ENCODE measurements at places on chromosomes 3 and 15.

DNA sequence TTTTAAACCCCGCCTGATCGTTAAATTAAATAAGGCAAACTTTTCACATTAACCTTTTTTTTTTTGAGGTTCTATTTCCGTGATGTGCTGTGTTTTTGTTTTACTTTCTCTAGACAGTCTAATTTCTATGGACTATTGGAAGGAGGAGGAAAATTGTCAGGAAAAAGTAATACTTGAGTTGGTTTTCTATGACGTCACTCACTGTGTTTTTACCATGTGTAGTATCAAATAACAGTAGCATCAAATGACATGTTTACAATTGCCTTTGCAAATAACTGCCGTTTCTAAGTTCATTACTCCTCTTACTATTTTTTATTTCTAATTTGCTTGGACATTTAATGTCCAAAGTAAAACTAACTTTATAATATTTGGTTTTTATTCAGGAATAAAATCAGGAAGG, 32.3 kb downstream of the MYO1E start:
- DNase-seq: no peak

DNA sequence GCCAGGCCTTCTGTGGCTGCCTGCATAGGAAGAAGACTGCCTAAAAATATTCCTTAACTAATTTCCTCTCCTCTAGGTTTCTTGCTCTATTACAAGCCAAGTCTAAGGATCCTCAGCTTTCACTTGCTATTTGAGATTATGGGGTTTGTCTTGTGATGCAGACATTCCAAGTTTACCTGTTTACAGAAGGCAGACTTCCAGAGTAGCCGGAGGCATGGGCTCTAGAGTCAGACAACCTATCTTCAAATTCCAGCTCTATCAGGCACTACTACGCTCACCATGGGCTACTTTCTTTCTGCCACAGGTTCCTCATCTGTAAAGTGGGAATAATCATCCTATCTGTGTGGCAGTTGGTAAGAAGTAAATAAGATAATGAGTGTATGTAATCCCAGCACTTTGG, 95.6 kb upstream of the BCL6 start:
- no peak for DNase-seq

- no peak for DNase-seq
Measured at GRCh38 chr3:196210673-196211556, at the start of gene ZDHHC19. Gene ZDHHC19 (minus strand): TSS chr3:196211400. CDS start chr3:196211315, 85 bp downstream.

DNA sequence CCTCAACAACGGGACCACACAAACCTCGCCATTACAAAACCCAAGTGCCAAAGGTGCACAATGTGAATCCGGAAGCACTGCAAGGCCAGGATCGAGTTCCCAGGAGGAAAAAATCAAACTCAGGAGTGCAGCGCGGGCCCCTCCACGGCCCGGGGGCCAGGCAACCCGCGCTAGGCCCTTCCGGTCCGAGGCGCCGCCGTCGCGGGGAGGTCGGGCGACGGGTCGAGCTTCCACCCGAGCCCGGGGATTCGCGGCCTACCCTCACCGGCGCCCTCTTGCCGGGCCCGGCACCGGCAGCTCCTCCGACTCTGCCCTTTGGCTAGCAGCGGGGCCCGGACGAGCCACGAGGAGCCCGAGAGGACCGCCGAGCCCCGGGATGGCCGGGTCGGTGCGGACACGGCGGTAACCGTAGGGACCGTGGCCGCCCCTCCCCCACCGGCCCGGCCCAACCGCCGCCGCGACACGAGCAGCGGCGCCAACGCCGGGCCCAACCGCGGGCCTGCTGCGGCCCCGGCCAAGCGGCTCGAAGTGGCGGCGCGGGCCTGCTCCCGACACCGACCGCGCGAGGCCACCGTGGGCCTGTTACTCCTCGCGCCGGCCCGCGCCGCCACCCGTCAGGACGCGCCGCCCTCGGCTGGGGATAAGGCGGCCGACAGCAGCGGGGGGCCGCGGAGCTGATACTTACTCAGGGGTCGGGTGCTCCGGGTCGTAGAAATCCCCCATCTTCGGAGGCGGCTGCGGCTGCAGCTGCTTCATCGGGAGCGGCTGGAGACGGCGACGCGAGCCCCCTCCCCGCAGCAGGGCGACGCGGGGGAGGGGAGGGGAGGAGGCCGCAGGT, 525 bp downstream of the SETD2 start:
- peak; percentile 9 for DNase-seq

DNA sequence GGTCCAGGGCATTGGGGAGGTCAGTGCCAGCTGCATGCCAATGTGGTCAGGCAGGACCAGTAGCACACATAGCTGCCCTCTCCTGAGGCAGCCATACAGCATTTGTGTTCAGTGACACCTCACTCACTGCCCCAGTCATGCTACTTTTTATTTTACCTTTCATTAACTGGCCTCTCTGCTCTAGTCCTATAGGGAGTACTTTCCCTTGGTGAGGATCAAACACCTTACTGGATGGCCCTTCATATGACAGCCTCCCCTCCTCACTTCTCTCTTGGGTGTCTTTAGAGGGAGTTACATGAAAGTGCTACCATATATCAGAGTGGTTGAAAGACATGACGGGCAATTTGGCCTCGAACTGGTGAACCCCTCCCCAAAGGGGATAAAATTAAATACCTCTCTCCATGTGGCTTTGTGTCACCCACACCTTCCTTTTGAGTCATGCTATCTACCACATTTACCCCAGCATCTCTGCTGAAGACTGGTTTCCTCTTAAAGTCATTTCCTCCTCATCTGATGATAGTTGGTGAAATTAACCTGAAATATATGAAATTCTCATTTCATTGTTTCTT, 17.6 kb downstream of the RLBP1 start:
- DNase-seq: no peak

DNA sequence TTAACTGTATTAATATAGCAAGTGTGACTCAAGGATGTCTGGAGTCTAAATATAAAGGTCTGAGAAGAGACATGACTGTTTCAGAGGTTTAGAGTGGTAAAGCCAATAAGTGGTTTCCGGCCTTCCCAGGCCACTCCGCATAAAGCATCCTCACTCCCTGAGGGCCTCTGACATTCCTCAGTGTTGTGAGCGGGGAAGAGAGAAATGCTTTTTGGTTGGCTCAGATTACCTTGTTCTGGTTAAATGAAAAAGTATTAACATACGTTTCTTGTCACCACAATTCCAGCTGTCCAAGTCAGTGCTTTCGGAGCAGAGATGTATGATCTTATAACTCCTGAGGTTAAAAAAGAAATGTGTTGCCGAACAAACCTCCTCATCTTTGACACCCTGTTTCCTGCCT, 103.8 kb downstream of the RBMS3 start:
- DNase-seq: peak; percentile 84

- peak; percentile 21 for DNase-seq
Measured at GRCh38 chr15:82021992-82022391, 23.8 kb downstream of the MEX3B start.

GRCh38 chr3:12835052-12835665, 6.2 kb downstream of the RPL32 start:
- no peak for DNase-seq

DNA sequence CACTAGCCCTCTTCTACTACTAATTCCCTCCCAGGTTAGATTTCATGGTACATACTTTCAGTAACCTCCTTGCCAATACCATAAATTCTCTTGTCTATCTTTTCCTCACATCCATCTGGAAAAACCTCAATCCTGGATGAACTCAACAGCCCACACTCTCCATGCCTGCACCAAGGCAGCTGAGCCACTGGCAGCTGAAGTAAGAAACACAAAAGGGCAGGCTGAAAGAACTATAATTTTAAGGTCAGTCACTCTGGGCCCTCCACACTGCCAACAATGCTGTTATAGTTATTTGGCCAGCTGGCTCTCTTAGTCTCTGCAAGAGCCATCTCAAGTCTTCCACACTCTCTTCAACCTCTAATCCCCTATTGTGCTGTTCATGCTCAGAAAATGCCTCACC, 15.1 kb upstream of the TIPARP start:
- DNase-seq: no peak

DNA sequence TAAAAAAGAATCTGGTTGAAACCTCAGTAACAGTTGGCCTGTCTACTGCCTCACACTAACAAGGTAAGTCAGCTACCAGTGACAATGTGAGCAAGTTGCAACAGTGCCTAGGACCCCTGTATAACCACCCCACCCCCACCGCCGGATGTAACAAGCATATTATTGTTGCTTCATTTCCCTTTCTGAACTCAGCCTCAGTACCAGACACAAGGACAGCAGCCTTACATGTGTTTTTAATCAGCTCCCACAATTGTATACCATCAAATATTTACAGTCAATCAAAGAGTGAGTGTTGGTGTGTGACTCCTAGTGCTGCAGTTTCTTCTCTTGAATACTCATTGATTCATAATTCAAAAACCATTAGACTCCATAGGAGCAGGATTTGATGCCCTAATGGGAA, 96.4 kb downstream of the PYDC2 start:
- no peak for DNase-seq

- no peak for DNase-seq
Measured at GRCh38 chr3:46895761-46896160, 18.2 kb downstream of the PTH1R start.

GRCh38 chr3:108897883-108898282, 55.8 kb downstream of the GUCA1C start:
- no peak for DNase-seq

- DNase-seq: no peak
Measured at GRCh38 chr3:69178082-69178481, 55.7 kb upstream of the LMOD3 start.

- DNase-seq: no peak
Measured at GRCh38 chr15:74050127-74050526, 32.2 kb downstream of the GOLGA6A start.

GRCh38 chr3:31704591-31705179, 172.0 kb downstream of the STT3B start:
- DNase-seq: peak; percentile 40

- DNase-seq: no peak
Measured at GRCh38 chr3:72052841-72053409, 268.0 kb upstream of the PROK2 start.

GRCh38 chr3:66050821-66051220, 12.1 kb upstream of the MAGI1 start:
- no peak for DNase-seq

DNA sequence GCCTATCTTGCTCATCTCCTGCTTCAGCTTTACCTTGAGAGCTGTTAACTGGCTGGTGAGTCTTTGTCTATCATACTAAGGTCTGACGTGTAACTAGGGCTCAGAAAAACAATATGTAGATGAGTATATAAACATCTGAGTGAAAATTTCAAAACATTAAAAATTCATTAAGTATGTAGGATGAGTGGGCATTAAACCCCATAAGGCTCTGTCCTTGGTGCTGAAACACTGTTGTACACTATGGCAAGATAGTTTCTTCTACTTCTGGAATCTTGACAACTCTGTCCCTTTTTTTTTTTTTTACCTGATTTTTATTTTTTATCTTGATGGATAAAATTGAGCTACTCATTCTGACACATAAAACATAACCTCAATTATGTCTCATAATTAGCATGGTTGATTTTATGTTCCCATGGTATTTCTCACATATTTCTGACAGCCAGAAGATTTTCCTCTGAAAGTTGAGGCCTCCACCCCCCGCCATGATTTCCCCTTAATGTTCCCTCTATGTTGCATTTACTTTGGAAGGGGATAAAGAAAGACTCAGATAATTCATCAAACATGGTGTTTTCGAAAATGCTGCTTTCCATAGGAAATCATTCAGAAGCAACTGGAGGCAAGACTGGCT, 54.3 kb downstream of the DGKG start:
- peak; percentile 27 for DNase-seq

GRCh38 chr3:61974662-61975061, 398.7 kb downstream of the FEZF2 start:
- DNase-seq: no peak

DNA sequence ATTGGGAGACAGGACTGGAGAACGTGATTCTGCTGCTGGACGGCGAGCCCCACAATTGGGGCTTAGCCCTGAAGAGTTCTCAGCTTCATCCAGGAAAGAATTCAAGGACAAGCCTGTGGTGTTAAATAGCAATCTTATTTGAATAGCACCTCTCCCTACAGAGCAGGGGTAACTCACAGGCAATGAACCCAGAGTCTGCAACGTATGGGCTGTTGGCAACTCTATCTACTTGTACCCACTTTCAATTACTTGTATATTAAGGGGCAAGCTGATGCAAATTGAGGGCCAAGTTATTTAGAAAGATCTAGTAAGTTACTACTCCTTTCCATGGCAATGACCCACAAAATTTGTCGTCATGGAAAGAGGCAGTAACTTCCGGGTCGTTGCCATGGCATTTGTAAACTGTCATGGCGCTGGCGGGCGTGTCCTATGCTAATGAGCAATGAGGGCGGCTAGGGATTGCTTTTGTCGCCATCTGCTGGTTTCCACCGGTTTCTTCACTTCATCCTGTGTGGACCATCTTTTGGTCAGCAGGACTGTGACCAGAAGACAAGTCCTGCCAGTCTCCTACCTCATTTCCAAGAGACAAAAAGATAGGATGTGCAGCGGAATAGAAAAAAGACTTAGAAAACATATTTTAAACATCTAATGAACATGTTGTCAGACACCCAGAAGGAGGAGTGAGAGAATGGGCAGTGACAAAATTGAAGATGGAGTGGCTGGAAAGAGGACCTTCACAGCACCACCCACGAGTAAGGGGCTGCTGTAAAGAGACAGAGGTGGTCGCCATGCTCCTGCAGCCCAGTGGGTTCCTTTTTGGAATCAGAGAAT, 45.8 kb upstream of the SH3BP5 start:
- DNase-seq: peak; percentile 97

GRCh38 chr15:93036951-93037819, 51.8 kb downstream of the RGMA start:
- DNase-seq: peak; percentile 25

GRCh38 chr15:57114070-57114469, 195.6 kb downstream of the TCF12 start:
- peak; percentile 9 for DNase-seq

GRCh38 chr15:79903144-79903543, 6.3 kb upstream of the MTHFS start:
- no peak for DNase-seq

DNA sequence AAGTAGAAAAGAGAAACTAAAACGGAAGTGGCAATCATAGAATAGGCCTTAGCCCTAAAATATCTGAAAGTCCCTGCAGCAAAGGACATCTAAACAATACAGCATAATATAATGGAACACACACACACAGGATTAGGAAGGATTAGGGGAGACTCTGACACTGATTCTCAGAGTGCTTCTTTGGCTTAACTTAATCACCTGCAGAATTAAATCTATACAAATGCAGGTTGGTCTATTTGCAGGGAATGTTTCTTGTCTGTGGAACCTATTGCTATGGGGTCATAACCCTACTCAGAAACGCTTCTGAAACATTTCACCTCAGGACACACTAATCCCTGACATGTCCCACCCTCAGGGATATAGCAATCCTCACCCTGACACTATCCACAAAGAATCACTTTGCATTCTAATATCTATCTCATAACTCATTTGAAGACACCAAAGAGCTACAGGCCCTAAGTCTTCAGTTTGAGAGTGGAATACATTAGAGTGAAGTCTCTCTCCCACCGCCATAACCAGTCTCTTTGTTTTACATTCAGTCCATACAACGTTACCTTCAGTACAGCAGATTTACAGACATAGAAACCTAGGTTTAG, 1041.2 kb downstream of the TUSC7 start:
- DNase-seq: no peak
